ENCODE measurements at places on chromosomes 2 and 18.

DNA sequence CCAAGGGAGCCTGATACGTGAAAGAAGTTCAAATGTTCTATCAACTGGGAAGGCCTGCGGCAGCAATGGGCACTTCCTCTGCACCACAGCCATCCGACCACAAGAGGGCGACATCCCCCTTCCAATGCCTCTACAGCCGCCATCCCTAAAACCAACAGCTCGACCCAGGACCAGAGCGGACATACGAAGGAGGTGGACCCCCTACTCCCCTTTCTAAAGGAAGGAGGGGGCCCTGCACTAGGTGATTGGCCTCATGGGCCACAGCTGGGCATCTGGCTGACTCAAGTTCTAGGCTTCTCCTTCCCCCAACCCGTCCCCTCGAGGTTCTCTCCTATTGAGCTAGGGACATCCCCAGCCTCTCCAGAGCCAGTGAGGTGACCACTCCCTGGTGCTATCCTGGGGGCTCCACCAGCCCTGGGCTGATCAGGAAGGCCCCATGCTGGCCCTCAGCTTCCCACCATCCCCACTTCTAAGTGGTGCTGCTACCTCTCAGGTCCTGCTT, 217.2 kb downstream of the TNS1 start:
- DNase-seq, result peak; percentile 64
- H3K36me3 ChIP-seq, result peaks cover 9% of the 10 kb centered on the region
- H3K27ac ChIP-seq, result no peak overlapping the region

DNA sequence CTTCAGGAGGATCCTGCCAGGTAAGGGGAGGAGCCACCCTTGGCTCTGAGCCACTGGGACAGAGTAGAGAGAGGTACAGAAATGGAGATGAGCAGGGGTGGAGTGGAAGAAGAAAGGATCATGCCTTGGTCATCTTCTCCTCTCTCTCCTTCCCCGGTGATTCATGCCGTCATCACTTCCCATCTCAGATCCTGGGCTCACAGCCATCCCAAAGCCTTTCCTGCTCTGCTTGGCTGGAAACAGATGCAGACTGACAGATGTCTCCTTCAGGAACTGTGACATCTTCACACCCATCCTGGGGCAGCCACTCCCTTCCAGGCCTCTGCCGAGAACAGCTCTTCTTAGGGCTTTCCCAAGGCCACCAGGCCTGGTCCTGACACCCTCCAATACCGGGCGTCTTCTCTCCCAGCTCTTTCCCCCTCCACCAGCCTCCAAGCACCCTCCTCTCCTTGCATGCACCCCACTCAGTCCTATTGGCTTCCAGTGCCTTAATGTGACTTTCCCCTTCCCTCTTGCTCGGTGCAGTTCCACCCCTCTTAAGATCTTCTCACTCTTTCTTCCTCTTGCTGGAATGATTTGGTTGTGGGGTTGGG, 58.3 kb upstream of the TNP1 start:
- H3K27me3 ChIP-seq, result no peaks in the 10 kb centered on the region
- no peaks in the 10 kb centered on the region for H3K36me3 ChIP-seq
- peaks cover 6% of the 10 kb centered on the region for H3K4me1 ChIP-seq
- H3K4me3 ChIP-seq, result no peak overlapping the region
- peak; percentile 41 for DNase-seq
- no peak overlapping the region for H3K27ac ChIP-seq

- H3K27ac ChIP-seq, result no peak overlapping the region
- DNase-seq, result no peak
- no peaks in the 10 kb centered on the region for H3K36me3 ChIP-seq
- H3K4me1 ChIP-seq, result no peaks in the 10 kb centered on the region
- H3K27me3 ChIP-seq, result no peaks in the 10 kb centered on the region
Measured at GRCh38 chr2:225097035-225097434, 54.8 kb upstream of the DOCK10 start.

- no peaks in the 10 kb centered on the region for H3K36me3 ChIP-seq
- no peaks in the 10 kb centered on the region for H3K4me1 ChIP-seq
- H3K27me3 ChIP-seq, result no peaks in the 10 kb centered on the region
- DNase-seq, result no peak
Measured at GRCh38 chr2:196659844-196660243, 20.3 kb downstream of the CCDC150 start.

DNA sequence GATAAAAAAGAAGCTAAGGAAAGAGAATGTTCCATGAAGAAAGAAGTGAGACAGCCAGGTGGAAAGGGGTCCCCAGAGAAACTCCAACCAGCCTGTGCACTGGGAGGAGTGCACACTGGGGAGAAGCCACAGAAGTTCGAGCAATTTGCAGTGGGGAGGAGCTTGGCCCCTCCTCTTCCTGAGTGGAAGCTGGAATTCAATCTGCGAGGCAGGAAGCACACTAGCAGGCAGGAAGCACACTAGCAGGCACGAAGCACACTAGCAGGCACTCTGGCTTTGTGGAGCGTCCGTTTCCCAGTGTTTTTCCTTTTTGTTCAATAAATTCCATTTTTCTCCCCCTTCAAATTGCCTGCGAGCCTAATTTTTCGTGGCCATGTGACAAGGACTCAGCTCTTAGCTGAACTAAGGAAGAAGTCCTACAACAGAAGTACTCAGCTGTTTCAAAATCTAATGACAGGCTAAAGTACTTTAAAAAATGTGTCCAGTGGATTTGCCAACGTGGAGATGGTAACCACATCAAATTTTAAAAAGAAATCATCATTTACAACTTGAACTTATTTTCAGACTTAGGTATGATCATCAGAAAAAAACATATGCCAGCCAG, 21.4 kb upstream of the SPIRE1 start:
- peak overlapping the region; percentile 23 for H3K4me3 ChIP-seq
- H3K4me1 ChIP-seq, result peaks cover 2% of the 10 kb centered on the region
- peaks cover 17% of the 10 kb centered on the region for H3K36me3 ChIP-seq
- peak; percentile 63 for DNase-seq

DNA sequence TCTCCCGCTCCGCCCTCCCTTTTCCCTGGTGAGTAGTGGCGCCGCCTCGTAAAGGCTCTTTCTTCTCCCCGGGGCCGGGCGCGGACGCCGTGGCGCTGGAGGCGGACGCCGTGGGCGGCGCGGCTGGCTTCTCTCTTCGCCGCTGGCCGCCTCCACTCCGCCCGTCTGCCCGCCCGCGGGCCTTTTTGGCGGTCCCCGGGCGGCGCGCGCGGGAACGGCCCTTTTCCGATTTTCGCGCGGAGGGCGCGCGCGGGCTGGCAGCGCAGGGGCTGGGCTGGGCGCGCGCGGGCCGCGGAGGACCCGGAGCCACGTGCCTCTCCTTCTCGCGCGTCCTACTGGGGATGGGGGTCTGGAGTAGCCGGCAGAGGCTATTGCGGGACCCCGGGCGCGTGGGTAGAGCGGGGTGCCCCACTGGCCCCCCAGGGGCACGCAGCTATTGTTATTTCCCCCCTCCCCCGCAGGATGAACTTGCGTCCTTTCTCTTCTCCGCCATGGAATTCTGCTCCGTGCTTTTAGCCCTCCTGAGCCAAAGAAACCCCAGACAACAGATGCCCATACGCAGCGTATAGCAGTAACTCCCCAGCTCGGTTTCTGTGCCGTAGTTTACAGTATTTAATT, 472 bp downstream of the SLC20A1 start:
- H3K4me1 ChIP-seq, result peaks cover 9% of the 10 kb centered on the region
- H3K4me3 ChIP-seq, result peak overlapping the region; percentile 90
- DNase-seq, result no peak
- no peaks in the 10 kb centered on the region for H3K27me3 ChIP-seq
- H3K36me3 ChIP-seq, result peaks cover 4% of the 10 kb centered on the region
- peak overlapping the region; percentile 36 for H3K27ac ChIP-seq

GRCh38 chr2:160696087-160696452, 202.5 kb upstream of the RBMS1 start:
- peaks cover 2% of the 10 kb centered on the region for H3K4me1 ChIP-seq
- no peak overlapping the region for H3K27ac ChIP-seq
- peak; percentile 44 for DNase-seq
- H3K27me3 ChIP-seq, result no peaks in the 10 kb centered on the region
- H3K4me3 ChIP-seq, result no peak overlapping the region
- H3K36me3 ChIP-seq, result no peaks in the 10 kb centered on the region

Measured in mesenchymal stem cell (in vitro differentiated cells and primary cell).